ENCODE measurements at places on chromosomes 4 and X.
A peak's percentile ranks its signal among the peaks of the same experiment; 100 is the strongest.

DNA sequence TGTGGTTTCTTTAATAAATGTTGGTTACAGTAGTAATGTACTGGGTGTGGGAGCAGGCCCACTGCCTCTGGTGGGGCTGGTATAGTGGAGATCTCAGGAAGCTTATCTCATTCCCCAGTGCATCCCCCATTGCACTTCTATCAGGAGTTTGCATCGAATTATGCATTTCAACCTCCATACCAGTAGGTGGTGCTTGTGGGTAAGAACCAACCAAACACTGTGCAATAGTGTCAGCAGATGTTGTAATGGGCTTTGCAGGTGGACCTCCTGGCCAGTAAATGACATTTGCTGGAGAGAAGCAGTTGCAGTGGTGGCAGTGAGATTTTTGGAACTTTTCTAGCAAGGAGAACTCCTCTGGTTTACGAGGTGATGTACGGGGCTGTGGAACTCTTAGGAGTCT is 150.6 kb downstream of the POU3F4 start:
- no peak for DNase-seq

DNA sequence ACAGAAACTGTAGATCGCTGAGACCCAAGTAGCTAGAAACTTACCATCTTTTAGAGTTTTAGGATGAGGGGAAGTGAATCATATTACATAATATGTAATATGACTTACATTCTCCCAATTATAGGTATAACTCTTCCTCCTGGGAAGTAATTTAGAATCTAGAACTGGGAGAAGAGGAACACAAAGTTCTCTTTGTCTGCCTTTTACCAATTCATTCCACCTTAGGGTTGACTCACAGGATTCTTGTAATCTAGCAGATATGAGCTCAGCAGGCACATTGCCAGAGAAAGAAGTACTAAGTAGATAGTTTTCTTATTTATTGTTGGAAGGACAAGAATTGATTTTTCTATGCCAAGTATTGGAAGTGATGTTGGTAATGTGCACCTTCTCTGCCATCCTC is 58.0 kb upstream of the CCSER1 start:
- DNase-seq: no peak

- DNase-seq: no peak
Observed at GRCh38 chr4:79959652-79960051, 113.4 kb downstream of the ANTXR2 start.

DNA sequence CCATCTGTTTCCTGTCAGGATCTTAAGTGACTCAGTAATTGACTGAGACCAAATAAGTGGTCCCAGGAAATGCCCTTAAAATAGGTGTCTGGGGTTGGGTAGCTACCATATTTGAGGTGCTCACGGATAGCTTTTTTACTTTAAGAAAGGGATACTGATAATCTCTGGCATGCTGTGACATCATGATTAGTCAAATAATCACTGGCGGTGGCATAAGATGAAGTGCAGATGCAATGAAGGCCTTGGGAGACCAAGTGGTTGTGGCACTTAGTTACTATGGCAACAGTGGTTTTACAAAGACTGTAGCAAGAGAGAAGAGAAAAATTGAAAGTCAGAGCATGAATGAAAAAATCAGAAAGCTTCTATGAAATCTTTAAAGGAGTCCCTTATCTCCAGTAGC is 114.5 kb upstream of the SLIT2 start:
- DNase-seq: no peak

GRCh38 chr4:139795527-139796314 is 130.1 kb downstream of the MGST2 start:
- DNase-seq: no peak

DNA sequence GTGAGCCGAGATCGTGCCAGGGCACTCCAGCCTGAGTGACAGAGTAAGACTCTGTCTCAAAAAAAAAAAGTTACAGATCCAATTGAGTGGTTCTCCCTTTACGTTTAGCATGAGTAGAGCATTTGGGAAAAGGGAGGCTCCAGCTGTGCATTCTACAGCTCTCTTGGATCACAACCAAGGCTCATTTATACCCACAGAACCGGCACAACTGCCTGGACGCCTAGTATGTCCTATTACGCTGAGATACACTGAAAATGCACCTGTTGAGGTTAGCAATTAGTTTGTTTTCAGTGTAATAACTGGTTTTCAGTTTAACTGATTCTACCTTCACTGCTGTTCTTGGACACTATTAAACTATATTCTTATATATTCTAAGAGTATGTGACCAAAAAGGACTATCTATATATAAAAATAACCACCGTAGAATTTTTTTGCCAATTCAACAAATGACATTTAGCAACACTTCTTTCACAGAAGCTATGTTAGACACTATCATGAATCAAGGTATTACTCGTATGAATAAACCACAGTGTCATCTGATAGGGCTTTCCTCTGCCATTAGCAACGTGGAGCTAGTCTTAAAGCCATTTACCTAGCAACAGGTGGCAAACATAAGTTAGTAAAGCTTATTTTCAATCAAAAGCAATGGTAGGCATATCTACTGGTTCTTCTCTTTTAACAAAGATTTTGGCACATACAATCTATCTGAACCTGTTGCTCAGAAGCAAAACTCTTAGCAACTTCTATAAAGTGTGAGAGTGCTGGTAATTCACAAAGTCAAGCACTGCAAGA is 3.6 kb downstream of the OTUD4 start:
- no peak for DNase-seq

- DNase-seq: no peak
Observed at GRCh38 chrX:40093586-40093985, 4.2 kb downstream of the BCOR start.

DNA sequence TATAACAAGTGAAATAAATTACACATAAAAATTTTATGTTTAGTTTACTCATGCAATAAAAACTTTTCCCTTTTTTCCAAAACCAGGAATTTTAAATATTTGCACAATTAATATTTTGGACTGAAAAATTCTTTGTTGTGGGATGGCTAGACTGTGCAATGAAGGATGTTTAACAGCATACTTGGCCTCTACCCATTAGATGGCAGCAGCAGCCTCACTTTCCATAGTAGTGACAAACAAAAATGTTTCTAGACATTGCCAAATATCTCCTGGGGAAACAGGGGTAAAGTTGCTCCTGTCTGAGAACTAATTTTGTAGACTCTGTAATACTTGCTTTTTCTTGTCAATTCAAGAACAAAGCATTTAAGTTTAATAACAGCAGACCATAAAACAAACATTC is 49.8 kb downstream of the SCLT1 start:
- no peak for DNase-seq

DNA sequence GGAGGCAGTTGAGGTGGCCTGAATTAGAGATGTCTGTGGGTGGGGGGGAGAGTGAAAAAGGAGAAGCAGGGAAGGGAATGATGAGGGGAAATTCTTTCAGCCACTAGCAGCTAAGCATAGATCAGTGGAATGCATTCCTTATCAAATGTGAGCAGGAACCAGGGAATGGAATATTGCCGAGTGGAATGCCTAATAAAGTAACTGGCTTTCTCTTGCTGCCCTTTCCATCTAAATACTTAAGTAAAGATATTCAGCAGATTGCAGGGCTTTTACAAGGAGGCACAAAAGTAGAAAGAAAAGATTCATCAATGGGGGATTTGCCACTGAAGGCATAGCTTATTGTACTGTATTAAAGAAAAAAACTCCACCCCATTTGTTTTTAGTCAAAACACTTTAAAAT is 263.0 kb upstream of the RPS6KA3 start:
- DNase-seq: no peak

DNA sequence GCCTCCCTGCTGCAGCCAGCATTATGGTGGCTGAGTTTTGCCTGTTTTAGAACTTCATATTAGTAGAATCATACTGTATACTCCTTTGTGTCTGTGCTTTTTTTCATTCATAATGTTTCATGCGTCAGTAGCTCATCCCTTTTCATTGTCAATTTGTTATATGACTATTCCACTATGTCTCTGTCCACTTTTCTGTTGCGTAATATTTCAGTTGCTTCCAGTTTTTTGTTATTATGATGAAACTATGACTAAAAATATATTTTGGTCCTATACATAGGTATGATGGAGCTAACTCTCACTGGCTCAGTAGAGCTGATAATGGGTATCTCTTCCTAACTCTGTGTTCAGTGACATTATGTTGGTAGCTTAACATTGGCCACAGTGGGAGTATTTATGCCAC is 48.3 kb downstream of the DMP1 start:
- no peak for DNase-seq

DNA sequence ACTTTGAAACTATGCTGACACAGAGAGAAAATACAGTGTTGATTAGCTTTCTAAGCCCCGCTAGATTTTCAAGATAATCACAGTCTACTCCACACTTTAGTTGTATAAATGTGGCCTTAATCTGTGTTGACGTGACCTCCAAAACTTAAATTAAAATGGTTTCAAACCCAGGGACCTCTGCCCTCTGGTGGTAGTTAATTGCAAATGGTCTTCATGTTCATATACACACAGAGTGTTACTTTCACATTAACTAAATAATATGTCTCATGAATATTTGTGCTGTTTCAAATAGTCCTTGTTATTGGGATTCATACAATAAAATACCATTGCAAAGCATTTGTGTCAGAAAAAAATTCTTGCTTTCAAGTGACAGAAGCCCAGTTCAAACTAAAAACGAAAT is 64.3 kb downstream of the TASL start:
- DNase-seq: no peak

GRCh38 chr4:85938062-85938461 is 421.8 kb downstream of the MAPK10 start:
- no peak for DNase-seq

DNA sequence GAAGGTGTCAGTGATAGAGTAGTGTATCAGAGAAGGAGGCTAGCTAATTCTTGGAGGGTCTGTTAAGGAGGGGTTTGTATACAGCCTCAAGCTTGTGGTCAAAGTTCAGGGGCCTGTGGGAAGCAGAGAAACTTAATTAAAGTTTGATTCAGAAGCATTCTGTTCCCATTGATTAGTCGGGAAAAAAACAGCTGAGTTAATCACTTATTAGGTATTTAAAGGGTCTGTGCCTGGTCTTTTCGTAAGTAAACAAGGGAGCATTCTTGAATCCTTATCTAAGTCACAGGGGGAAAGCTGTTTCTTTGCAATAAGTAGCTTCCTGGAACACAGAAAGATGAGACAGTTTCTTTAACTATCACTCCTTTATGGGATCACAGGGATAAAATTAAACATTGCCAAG is 492.1 kb downstream of the PCDH10 start:
- no peak for DNase-seq

GRCh38 chr4:183825346-183825745 is 79.8 kb upstream of the STOX2 start:
- no peak for DNase-seq

- no peak for DNase-seq
Observed at GRCh38 chr4:185108185-185108584, 34.9 kb upstream of the SLC25A4 start.

GRCh38 chr4:124435274-124435950 is 277.1 kb downstream of the ANKRD50 start:
- no peak for DNase-seq

DNA sequence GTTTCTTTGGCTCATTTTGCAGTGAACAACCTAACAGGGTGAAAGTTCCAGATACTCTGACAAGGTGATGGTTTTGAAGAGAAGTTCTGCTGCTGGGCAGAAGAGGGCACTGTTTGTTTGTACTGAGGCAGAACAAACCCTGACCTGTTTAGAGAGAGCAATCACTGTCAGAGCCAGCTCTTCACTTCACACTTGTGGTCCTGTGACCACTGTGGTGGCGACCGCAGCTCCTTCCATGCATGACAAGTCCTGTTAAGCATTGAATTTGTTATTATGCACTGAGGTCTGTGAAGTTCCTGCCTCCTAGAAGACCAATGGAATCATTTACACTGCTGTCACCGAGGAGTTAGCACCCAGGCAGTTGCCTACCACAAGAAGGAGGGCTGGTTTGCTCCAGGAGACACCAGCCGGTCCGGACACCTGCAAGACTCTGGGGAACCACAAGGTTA is 86.6 kb downstream of the ZNF330 start:
- peak; percentile 48 for DNase-seq

- DNase-seq: no peak
Observed at GRCh38 chr4:46992338-46992737, 1.0 kb downstream of the GABRA4 start.

- DNase-seq: no peak
Observed at GRCh38 chr4:62914758-62915157, 1494.5 kb downstream of the TECRL start.

GRCh38 chr4:83535520-83536361 is at the start of gene GPAT3:
Gene GPAT3, plus strand, starts transcription at chr4:83536108. Its CDS starts 515 bp downstream, at chr4:83536623.
- DNase-seq: peak; percentile 48

DNA sequence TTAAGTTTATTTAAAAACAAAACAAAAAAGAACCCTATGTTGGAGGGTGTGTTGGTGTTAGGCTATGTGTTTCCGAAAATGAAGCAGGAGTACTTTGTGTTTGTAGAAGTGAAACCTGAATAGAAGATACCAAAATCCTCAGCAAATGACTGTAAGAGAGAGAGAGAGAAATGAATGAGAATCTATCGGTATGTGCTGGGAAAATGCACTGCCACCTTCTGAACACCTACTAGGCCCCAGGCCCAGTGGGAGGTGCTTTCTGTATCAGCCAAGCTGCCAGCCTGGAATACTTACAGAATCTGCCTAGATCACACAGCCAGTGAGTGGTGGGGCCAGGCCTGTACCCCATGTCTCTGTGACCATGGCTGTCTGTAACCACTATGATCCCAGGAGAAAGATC is 14.9 kb upstream of the PIM2 start:
- DNase-seq: no peak

GRCh38 chr4:42768125-42768748 is 111.3 kb upstream of the ATP8A1 start:
- no peak for DNase-seq

GRCh38 chrX:24002167-24002566 is 24.8 kb downstream of the KLHL15 start:
- DNase-seq: no peak
